ENCODE measurements at places on chromosomes 12 and 14. TPM values are rescaled to one million over a fixed set of nuclear protein-coding genes. Genes with fewer than 3 reads are reported as not detected.

Gene FSCB
- 0.11 TPM for total RNA-seq

Gene KRT6C
- total RNA-seq: not detected

Gene ZNF891
- total RNA-seq: 7.5 TPM

Gene LRIG3
- total RNA-seq: 59.8 TPM

Gene TMEM229B
- 13.9 TPM for total RNA-seq

Gene KRT83
- not detected for total RNA-seq

Gene ADCY4
- total RNA-seq: 3.5 TPM

Gene SLC24A4
- 5.8 TPM for total RNA-seq

Gene CLMN
- 8.3 TPM for total RNA-seq

Gene CGRRF1
- total RNA-seq: 40.7 TPM

Gene RASSF9
- total RNA-seq: 6.7 TPM

Gene CSRP2
- total RNA-seq: 26.8 TPM

Gene PHLDA1
- total RNA-seq: 27.0 TPM
